ENCODE measurements at places on chromosomes 6 and 20. TPM values are rescaled to one million over a fixed set of nuclear protein-coding genes. Genes with fewer than 3 reads are reported as not detected.

The CITED2 gene
- total RNA-seq: 74.3 TPM

The TGM3 gene
- under 0.01 TPM for total RNA-seq

The EPB41L1 gene
- total RNA-seq: 28.9 TPM

The TSPYL1 gene
- total RNA-seq: 75.6 TPM

The MMS22L gene
- 6.9 TPM for total RNA-seq

The HSF2 gene
- 33.3 TPM for total RNA-seq

The TRIM38 gene
- 15.1 TPM for total RNA-seq

The CD109 gene
- 34.1 TPM for total RNA-seq

The RNF146 gene
- 64.0 TPM for total RNA-seq

The C20orf144 gene
- total RNA-seq: 0.44 TPM

The ZSCAN23 gene
- 11.1 TPM for total RNA-seq

The CGAS gene
- total RNA-seq: 6.5 TPM

The PRR18 gene
- not detected for total RNA-seq

The HTR1E gene
- not detected for total RNA-seq

The GPR6 gene
- total RNA-seq: not detected

The EDN3 gene
- not detected for total RNA-seq

The RGS17 gene
- 25.5 TPM for total RNA-seq

The FAM50B gene
- total RNA-seq: 11.9 TPM

The SLC32A1 gene
- not detected for total RNA-seq

The FAXC gene
- 0.66 TPM for total RNA-seq

The KCNQ2 gene
- not detected for total RNA-seq

The TRIM40 gene
- total RNA-seq: not detected

The ZBTB22 gene
- total RNA-seq: 18.0 TPM

The BPIFA1 gene
- total RNA-seq: not detected

The TRIM10 gene
- total RNA-seq: not detected

The IL17A gene
- total RNA-seq: not detected

The PAK5 gene
- total RNA-seq: under 0.01 TPM

The TGM2 gene
- 109 TPM for total RNA-seq

The SMIM28 gene
- not detected for total RNA-seq

The ANGPT4 gene
- total RNA-seq: not detected

The ARFGEF2 gene
- 43.0 TPM for total RNA-seq

The RIPOR3 gene
- 10.6 TPM for total RNA-seq

The RBBP8NL gene
- not detected for total RNA-seq

The EBF4 gene
- total RNA-seq: 0.15 TPM

The JPH2 gene
- total RNA-seq: 0.50 TPM

The KIF25 gene
- total RNA-seq: not detected

The FAM83D gene
- 27.2 TPM for total RNA-seq

The BIRC7 gene
- not detected for total RNA-seq
